NCI-H1048 (cell line): ENCODE measurements at places on chromosomes 16 and 17.

DNA sequence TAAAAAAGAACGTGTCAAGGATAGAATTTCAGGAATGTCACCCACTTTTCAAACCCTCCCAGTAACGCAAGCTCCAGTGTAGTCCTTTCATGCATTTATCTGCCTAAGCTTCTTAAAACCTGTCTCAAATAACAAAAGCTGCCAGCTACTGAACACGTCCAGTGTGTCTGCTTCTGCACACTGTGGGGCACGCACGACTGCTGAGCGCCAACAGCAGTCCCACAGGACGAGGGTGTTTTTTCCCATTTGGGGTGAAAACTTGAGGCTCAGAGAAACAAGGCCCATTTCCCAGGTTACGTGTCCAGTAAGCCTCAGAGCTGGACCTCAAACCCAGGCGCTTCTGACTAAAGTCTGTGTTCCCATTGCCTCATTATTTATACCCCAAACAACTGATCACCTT lies 17.2 kb downstream of the NTAN1 start:
- no peak for DNase-seq

DNA sequence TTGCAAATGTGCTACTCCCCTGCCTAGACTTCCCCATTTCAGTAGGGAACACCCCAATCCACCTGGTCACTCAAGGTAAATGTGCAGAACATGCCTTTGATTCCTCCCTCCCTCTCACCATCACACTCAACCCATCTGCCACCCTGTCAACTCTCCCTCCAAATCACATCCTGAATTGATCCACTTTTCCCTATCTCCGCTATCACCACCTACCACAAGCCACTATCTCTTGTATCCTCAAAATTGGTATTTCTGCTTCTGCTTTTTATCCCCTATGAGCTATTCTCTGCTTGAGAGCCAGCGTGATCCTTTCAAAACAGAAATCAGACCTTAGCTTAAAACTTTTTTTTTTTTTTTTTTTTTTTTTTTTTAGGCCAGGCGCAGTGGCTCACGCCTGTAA lies 5.4 kb upstream of the NOL11 start:
- no peak for DNase-seq

DNA sequence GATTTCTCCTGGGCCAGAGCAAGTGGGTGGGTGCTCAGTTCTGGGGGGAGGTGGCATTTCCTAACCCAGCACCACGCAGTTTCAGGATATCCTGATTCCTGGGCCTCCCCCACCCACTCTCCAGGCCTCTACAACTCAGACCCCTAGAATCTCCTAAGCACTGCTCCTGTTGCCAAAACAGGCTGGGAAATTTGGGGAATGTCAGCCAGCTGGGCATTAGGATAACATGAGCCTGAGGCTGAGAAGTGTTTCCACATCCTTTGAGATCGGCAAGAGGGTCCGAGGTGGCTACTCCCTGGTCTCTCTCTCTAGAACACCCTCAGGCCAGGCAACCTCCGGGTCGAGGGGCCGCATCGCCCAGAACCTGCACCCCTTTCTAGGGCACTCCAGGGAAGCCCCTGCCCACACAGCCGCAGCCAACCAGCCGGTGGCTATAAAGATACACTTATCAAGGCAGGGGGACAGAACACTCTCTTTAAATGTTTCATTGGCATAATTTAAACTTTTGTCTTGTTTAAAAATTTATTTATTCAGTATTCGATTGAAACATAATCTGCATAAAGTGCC lies 23.6 kb downstream of the TBC1D16 start:
- DNase-seq, result no peak

GRCh38 chr16:11076259-11077018 lies 132.1 kb downstream of the CLEC16A start:
- no peak for DNase-seq

- DNase-seq, result no peak
Measured at GRCh38 chr17:83154311-83155127, 75.1 kb downstream of the METRNL start.

GRCh38 chr16:6528217-6528616 lies 804.4 kb upstream of the RBFOX1 start:
- no peak for DNase-seq

GRCh38 chr16:25912321-25912720 lies 220.6 kb downstream of the HS3ST4 start:
- DNase-seq, result no peak

- DNase-seq, result no peak
Measured at GRCh38 chr17:48690655-48691054, 31.7 kb downstream of the PRAC1 start.

GRCh38 chr16:49179714-49180330 lies 101.8 kb downstream of the CBLN1 start:
- no peak for DNase-seq

DNA sequence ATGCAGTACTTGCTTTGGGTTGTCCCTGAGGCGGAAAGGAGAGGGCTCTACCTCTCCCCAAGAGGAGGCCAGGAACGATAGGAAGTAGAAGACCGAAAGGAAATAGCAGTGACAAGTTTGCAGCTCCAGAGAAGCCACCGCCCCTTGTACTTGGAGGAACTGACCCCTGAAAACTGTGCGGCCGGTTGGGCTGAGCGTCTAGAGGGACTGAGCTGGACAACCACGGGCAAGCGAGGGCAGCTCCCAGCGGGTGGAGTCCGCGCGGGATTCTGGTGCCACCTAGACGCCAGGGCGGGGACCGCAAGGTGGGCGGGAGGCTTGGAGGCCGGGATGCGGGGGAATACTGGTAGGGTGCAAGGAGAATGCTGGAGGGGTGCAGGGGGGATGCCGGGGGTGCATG lies 1.3 kb upstream of the SLC6A4 start:
- no peak for DNase-seq

DNA sequence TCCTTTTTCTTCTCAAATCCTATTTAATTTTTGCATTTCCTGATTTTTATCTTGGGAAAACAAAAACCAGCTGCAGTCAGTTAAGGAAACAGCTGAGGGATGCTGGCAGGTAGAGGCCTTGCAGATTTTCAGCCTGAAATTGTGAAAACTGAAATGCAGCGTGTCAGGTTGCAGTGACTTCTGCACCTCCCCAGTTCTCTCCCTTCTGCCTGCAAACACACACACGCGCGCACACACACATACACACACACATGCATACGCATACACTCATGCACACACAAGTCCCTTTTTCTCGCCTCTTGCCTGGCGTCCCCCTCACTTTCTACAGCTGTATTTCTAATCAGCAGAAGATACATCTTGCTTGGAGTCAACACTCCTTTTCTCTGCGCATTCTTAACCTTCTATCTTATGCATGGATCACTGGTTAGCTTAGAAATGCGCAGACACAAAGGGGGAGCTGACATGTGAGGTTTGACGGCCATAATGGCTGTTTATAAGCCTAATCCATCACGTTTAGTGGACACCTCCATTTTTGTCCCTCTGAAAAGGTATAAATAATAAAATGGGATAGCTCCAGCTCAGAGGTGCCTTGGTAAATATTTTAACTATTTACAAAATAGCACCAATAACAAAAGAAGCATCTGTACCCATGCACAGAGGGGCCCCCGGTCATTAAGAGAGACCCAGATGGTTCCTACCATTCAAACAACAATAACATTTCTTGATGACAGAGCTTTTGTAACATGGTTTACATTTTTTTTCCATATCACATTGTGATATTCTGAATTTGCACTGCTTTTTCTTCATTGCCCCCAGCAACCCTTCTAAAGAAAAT lies 392.1 kb upstream of the SALL1 start:
- DNase-seq, result no peak

DNA sequence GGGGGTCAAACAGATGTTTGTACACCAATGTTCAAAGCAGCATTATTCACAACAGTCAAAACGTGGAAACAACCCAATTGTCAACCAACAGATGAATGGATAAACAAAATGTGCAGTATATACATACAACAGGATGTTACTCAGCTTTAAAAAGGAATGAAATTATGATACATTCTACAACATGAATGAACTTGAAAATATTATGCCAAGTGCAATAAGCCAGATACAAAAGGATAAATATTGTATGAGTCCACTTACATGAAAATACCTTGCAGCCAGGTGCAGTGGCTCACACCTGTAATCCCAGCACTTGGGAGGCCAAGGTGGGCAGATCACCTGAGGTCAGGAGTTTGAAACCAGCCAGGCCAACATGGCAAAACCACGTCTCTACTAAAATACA lies 39.9 kb downstream of the UBE2G1 start:
- DNase-seq, result no peak

DNA sequence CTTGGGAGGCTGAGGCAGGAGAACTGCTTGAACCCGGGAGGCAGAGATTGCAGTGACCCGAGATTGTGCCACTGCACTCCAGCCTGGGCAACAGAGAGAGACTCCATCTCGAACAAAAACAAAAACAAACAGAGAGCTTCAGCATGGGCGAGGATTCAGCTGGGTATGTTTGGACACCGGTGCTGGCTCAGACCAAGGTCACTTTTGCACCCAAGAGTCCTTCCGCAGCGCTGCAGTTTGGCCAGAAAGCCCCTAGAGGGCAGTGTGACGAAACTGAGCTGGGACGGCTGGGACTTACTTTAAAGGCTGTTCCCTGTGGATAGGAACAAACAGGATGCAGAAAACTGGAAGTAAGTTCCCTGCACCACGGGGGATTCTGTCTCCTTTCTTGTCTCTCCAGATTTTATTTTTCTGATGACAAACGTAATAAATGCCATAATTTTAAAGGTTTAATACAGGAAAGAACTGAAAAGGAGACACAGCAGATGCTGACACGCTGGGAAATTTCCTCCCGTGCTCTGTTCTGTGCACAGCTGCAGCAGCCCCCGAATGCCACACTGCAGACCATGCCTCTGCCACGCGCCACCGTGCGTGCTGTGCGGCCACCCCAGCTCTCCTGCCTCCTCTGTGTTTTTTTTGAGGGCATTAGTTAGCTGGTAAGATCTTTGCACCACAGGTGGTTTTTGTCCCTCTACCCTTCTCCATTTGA lies 25.2 kb upstream of the USP36 start:
- peak; percentile 31 for DNase-seq
